GM03348 (cell line): ENCODE measurements at places on chromosomes 4 and X.

GRCh38 chr4:154999950-155000578 lies 208.4 kb upstream of the NPY2R start:
- no peak for DNase-seq

DNA sequence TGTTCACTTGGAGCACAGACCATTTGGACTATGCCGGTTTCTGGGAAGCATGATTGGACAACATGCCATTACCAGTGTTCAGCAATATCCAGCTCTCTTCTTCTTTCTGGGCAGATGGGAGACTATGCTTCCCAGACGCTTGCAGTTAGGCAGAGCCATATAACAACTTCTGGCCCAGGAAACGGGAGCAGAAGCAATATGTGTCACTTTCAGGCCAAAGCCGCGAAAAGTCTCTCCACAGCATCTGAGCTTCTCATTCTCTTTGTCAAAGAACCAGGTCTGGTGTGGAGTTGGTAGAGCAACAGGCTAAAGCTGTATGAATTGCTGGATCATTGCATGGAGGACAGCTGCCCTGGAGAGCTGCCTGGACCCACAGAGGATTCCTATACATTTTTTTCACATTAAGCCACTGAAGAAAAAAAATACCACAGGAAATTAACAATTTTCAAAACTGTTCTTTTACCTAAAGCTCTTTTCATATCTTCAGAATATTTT lies 131.4 kb upstream of the FRG1 start:
- no peak for DNase-seq

DNA sequence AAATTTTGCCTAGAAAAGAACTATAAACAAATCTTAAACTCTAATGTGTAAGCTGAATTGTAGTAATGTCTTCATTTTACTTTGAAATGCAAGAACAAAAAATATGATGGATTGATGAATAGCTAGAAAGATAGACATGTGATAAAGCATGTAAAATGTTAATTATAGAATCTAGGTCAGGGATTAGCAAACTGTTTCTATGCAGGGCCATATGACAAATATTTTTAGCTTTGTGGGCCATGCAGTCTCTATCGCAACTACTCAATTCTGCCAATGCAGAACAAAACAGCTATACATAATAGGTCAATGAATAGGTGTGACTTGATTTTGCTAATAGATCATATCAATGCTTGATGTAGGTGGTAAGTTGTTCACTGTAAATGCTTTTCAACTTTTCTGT lies 75.3 kb downstream of the TBCK start:
- DNase-seq: no peak

- DNase-seq: peak; percentile 94
Measured at GRCh38 chr4:7266525-7267292, 74.4 kb downstream of the SORCS2 start.

- DNase-seq: no peak
Measured at GRCh38 chrX:25096522-25097045, 80.8 kb upstream of the ARX start.

- DNase-seq: no peak
Measured at GRCh38 chr4:88753658-88754571, 56.3 kb upstream of the NAP1L5 start.

DNA sequence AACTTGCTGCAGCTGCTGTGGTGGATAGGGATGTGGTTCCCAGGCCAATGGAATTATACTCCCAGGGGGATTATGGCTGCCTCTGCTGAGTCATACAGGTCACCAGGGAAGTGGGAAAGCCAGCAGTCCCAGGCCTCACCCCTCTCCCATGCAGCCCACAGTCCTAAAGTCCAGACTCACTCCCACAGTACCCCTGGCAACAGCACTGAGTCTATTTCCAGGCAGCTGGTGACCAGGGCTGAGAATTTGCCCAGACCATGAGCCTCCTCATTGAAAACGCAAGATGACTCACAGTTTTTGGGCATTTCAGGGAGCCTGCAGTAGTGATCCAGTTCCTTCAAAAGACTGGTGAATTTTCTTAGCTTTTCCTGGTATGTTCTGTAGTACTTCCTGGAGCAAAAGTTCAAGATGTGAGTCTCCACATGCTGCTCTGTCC lies 137.6 kb downstream of the NPNT start:
- DNase-seq: peak; percentile 43

- DNase-seq: no peak
Measured at GRCh38 chrX:20032201-20032600, 41.3 kb upstream of the BCLAF3 start.

- no peak for DNase-seq
Measured at GRCh38 chrX:39827951-39828350, 269.8 kb downstream of the BCOR start.

DNA sequence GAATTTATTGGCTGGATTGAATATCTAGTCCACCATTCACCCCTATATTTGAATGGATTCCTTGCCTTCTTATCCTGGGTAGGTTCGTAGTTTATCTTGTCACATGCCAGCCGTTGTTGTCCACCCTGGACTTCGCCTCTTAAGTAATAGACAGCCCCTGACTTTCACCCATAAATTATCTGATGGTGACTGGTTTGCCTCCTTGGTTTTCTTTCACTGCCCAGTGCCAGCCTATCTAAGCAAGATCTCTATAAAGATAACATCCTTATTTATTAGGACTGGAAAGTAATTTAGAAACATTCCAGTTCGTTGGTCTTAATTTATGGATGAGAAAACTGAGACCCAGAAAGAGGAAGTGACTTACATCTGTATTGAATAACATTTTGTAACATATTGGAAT lies 410.3 kb downstream of the RPA4 start:
- DNase-seq: no peak

DNA sequence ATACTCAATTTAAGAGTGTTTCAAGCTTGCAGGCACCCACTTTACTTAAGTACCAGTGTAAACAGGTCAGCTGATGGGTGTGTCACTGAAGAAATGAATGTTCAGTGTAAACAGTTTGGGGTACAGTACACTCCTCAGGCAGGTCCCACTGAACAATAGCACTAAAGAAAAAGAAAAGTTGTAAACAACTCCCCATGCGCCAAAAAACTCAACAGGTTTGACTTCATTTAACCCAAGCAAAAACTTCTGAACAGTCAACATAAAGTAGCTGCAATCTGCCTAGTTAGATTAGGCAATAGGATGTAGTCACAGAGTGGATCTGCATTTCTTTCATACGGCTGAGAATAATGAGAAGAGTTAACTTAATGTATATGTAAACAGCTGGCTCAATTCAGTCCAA lies 93.2 kb downstream of the FAM13A start:
- DNase-seq: peak; percentile 10

- no peak for DNase-seq
Measured at GRCh38 chr4:127631420-127631819, 1.3 kb upstream of the INTU start.

DNA sequence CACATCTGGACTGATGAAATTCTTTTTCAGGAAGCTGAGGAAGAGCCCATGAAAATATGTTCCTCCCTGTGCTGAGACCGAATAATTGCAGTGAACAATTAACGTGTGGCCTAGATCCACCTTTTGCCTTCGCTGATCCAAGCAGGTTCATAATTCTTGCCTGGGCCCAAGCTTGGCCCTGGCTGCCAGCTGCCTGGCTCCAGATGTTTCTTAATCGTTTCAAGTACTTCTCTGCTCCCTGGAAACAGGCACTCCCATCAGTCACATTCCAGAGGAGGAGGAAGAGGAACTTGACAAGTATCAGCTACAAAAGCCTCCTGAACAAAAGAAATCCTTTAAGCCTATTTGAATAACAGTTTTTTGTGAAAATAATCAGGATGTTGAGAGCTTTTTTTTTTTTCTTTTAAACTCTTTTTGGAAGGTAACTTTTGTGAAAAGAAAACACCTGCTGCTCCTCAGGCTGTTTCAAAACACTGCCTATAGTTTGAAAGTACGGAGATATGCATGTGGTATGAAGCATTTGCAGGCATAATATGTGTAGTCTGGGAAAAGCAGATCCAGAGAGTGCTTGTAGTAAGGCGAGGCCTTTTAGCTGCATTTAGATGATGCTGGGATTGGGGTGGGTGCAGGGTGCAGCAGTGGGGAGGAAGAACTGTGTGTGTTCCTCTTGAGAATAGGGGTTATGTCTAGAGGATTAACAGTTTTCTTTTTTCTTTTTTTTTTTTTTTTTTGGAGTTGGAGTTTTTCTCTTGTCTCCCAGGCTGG lies 154.4 kb downstream of the PTTG2 start:
- peak; percentile 64 for DNase-seq

DNA sequence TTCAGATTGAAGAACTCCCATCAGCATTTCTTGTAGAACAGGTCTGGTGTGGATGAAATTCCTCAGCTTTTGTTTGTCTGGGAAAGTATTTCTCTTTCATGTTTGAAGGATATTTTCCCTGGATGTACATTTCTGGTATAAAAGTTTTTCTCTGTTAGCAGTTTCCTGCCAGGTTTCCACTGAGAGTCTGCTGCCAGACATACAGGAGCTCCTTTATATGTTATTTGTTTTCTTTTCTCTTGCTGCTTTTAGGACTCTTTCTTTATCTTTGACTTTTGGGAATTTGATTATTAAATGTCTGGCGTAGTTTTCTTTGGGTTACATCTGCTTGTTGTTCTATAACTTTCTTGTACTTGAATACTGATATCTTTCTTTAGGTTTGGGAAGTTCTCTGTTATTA lies 486.5 kb downstream of the ARAP2 start:
- DNase-seq: no peak

GRCh38 chr4:92387459-92388069 lies 83.8 kb downstream of the GRID2 start:
- DNase-seq: peak; percentile 23

GRCh38 chr4:47219586-47219985 lies 188.2 kb downstream of the GABRB1 start:
- DNase-seq: no peak

DNA sequence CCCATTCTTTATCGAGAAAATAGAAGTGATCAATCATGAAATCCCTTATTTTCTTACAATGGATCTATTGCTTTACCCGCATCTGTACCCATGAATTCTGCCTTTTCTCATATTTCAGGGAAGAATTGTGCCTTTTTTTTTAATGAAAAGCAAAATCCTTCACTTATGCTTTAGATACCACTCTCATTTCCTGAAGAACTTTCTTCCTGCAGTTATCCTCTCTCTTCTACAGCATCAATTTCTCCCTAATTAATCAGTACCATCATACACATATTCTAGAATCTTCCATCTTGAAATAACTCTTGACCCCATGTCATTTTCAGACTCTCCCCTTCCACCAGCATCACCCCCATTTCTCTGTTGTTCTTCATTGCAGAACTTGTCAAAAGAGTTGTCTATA lies 26.6 kb downstream of the ARL9 start:
- DNase-seq: no peak

GRCh38 chr4:148442832-148443511 lies 758 bp upstream of the NR3C2 start:
- DNase-seq: peak; percentile 23

DNA sequence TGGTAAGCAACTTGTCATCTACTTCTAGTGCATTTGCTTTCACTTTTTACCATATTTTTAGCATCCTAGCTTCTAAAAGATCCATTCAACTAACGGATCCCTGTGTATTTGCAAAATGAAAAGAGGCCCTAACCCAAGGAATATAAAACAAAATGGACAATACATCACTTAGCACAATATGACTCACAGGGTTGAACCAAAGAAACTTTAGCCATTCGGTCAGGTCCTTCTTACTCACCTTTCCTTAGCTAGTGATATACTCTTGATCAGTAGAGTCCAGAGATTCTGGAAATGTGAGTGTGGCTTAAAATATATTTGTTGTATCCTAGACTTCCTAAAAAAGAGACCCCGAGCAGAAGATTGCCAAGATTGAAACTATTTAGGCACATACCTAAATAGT lies 19.5 kb downstream of the TMPRSS11E start:
- no peak for DNase-seq
